ENCODE measurements at places on chromosomes 11 and 22.

- no peak for DNase-seq
Measured at GRCh38 chr11:131661132-131661531, 290.7 kb downstream of the NTM start.

GRCh38 chr11:37710031-37710430 lies 1112.0 kb upstream of the RAG2 start:
- DNase-seq, result no peak

DNA sequence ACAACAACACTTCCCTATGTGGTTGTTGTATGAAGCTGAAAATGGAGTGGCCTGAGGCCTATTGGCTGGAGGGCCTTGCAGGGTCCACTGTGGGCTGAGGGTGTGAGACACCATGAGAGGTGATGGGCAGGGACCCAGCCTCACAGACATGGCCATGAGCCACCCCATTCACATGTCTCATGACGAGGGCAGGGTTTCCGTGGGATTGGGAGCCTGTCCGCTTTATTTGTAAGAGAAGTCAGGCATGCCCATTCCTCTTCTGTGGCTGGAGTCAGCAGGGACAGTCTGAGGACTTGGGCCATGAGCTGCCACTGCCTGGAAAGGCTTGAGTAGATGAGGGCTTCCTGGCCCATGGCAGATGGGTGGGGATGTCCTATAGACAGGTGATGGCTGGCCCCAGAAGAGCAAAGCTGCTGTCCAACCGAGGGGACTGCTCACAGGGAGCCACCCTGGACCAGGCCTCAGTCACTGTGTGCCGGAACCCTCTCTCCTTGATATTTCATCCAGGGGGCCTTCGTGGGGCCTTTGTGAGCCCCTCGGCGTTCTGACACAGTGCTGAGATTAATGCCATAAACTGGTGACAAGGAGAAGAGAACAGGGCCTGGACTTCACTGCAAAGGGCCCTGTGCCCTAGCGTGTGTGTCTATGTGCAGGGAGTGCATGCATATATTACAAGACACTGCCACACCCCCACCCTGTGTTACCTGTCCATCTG lies 971.9 kb downstream of the BRD1 start:
- no peak for DNase-seq

DNA sequence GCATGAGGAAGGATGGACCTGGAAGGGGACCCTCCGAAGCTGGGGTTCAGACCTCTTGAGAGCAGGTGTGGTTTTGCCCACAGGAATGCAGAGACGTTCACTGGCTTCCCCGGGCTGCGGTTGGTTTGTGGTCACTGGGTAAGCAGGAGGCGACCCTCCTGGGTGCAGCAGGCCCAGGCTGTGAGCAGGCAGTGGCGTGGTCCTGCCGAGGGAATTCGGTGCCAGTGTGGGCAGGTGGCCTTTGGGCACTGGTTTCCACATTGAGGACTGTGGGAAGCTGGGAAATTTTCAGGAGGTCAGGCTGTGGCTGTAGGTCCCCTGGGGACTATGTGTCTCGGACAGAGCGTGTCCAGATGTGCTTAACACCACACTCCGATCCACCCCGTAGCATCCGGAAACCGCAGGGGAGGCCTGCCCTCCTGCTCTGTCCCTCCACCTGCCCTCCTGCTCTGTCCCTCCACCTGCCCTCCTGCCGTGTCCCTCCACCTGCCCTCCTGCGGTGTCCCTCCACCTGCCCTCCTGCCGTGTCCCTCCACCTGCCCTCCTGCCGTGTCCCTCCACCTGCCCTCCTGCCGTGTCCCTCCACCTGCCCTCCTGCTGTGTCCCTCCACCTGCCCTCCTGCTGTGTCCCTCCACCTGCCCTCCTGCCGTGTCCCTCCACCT lies 27.5 kb downstream of the TPCN2 start:
- DNase-seq, result no peak

GRCh38 chr22:50576070-50576469 lies 2.2 kb downstream of the CPT1B start:
- no peak for DNase-seq

- no peak for DNase-seq
Measured at GRCh38 chr22:29798318-29798717, 31.1 kb downstream of the UQCR10 start.

GRCh38 chr11:60711276-60711675 lies 11.9 kb downstream of the MS4A8 start:
- DNase-seq, result no peak

GRCh38 chr11:119906376-119906775 lies 177.4 kb upstream of the NECTIN1 start:
- no peak for DNase-seq

DNA sequence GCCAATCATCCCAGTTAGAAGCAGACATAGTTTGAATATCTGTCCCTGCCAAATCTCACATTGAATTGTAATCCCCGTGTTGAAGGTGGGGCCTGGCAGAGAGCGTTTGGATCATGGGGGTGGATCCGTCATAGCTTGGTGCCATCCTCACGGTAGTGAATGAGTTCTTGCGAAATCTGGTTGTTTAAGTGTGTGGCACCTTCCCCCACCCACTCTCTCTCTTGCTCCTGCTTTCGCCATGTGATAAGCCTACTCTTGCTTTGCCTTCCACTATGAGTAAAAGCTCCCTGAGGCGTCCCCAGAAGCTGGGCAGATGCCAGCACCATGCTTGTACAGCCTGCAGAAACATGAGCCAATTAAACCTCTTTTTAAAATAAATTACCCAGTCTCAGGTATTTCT lies 5.0 kb upstream of the CCDC81 start:
- no peak for DNase-seq

DNA sequence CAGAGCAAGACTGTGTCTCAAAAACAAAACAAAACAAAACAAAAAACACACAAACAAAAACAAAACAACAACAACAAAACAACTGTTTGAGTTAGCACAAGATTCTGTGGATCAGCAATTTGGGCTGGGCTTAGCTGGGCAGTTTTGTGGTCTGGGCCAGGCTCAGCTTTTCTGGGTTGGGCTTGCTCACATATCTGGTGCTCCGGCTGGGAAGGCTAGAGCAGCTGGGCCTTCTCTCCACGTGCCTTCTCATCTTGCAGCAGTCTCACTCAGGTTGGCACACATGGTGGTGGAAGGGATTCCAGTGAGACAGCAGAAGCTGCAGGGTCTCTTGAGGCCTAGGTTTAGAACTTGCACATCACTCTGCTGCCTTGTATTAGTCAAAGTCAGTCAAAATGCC lies 35.7 kb downstream of the EIF3F start:
- DNase-seq, result no peak

DNA sequence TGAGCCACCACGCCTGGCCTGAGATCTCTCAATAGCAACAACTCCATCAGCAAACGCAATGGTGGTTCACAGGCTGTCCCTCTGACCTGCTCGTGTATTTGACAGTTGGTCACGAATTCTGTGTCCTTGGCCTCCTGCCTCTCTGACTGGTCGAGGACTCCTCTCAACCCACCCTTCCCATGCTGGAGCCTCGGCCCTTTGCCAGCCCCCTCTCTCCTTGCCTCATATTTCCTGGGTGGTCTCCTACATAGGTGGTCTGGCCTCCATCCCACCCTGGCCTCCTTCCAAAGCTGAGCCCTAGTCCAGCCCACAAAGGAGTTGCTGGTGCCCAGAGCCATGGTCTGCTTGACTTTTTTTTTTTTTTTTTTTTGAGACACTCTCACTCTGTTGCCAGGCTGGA lies 11.4 kb upstream of the A4GALT start:
- DNase-seq, result no peak

DNA sequence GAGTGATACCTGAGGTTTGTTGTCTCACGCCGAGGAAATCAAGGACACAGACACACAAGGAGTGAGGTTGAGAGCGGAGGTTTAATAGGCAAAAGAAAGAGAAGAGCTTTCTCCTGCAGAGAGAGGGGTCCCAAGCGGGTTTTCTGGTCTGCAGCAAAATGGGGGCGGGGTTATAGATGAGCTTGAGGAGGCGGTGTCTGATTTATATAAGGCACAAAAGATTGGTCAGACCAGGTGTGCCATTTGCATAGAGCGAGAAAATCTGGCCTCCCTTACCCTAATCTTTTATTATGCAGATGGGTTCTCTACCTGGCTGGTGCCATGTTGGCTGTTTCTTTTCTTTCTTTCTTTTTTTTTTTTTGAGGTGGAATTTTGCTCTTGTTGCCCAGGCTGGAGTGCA lies 11.8 kb downstream of the C11orf96 start:
- DNase-seq, result no peak

DNA sequence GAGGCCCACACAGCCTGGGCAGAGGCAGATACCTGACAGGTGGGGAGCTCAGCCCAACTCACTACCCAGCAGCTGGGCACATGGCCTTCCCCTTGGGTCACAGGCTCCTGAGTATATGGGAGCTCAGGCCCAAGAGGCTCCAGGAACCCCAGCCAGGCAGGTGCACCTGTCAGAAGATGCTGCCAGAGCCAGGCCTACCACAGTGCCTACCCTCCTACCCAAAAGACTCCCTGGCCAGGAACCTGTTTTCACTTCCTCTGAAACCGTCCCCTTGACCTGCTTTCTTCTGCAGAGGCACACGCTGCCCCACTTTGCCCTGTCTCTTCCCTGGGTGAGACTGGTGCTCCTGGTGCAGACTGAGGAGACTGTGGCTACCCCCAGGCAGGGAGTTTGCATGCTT lies 2.9 kb downstream of the CHID1 start:
- DNase-seq, result no peak
